ENCODE measurements at places on chromosomes 16 and 17.

- DNase-seq, result no peak
These were observed 722.0 kb upstream of the SOX9 start for GRCh38 chr17:71398800-71399219.

GRCh38 chr16:52757746-52758472, 211.0 kb upstream of the TOX3 start:
- DNase-seq, result no peak

- no peak for DNase-seq
These were observed 209.9 kb downstream of the ZFHX3 start for GRCh38 chr16:72837846-72838585.

DNA sequence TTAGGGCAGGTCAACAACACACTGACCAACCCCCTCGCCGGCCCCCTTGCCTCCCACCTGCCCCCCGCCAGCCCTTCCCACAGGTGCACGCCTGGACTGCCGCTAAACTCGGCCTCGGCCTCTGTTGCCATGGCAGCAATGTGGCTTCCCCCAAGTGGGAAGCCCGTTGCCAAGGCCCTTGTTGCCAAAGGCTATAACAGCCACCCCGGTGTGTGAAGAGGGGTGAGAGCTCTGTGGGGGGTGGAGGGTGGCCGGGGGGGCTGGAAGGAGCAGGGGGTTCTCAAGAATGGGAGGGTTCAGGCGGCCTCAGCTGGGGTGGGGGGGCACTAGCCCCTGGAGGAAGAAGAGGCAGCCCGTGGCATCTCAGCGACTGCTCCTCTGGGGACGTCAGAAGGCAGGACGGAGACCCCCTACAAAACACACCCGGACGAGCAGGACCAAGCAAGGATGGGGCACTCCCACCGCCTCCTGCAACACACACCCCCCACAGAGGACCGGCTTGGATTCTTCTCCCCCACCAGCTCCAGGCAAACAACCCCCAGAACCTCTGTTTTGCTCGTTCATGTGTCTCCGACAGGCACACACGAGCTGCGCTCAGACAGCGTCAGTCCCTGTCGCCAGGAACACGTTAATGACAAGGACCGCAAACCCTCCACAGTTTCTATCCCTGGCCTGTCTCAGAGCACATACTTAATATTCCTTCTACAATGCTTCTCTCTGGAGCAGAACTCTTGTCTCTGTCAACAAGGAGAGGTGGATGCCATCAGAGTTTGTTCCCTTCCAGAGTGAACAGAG, 55.7 kb downstream of the ABR start:
- DNase-seq, result no peak

- DNase-seq, result no peak
These were observed 85.3 kb upstream of the C16orf82 start for GRCh38 chr16:26981266-26981938.

DNA sequence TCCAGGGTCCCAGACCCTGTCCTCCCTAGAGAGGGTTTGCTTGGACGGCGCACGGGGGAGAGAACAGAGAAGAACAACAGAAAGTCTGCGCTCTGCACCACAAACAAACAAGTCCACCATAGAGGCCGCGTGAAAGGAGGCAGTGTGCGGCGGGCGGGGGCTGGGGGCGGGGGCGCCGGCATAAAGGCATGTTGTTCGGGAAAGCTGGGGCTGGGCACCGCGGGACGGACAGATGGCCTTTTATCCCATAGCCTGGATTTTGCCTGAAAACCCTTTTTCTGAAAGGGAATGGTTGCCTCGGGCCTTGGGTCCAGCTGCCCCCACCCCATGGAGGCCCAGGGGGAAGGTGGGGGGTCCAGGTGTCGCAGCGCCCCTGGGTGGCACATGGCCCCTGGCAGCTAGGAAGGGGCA, 26.0 kb downstream of the FA2H start:
- no peak for DNase-seq
